CD4-positive, alpha-beta memory T cell (primary cell): ENCODE measurements at places on chromosomes 7 and 10. TPM values are rescaled to one million over a fixed set of nuclear protein-coding genes. Genes with fewer than 3 reads are reported as not detected.

GRCh38 chr7:46565253-46566096 is 644.4 kb upstream of the IGFBP3 start:
- H3K4me1 ChIP-seq: no peaks in the 10 kb centered on the region
- no peak for DNase-seq
- no peaks in the 10 kb centered on the region for H3K27me3 ChIP-seq
- H3K36me3 ChIP-seq: no peaks in the 10 kb centered on the region
- no peak overlapping the region for H3K27ac ChIP-seq
- H3K4me3 ChIP-seq: no peak overlapping the region

- no peak for DNase-seq
- H3K4me1 ChIP-seq: no peaks in the 10 kb centered on the region
- H3K36me3 ChIP-seq: no peaks in the 10 kb centered on the region
Measured at GRCh38 chr10:33412241-33412640, 77.8 kb upstream of the NRP1 start.

DNA sequence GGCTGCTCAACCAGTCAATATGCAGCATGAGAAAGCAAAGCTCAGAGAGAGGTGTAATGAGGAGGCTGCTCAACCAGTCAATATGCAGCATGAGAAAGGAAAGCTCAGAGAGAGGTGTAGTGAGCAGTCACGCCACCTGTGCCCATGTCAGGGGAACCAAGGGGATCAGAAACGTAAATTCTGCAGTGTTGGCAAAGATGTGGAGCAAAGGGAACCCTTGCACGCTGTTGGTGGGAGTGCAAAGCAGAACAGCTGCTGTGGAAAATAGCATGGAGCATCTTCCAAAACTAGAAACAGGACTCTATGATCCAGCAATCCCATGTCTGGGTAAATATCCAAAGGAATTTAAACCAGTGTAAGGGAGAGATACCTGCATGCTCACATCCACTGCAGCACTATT is 194.9 kb downstream of the DIP2C start:
- no peaks in the 10 kb centered on the region for H3K4me1 ChIP-seq
- peaks cover 3% of the 10 kb centered on the region for H3K27me3 ChIP-seq

- H3K27me3 ChIP-seq: no peaks in the 10 kb centered on the region
- no peaks in the 10 kb centered on the region for H3K36me3 ChIP-seq
- H3K4me3 ChIP-seq: no peak overlapping the region
- H3K4me1 ChIP-seq: no peaks in the 10 kb centered on the region
- DNase-seq: no peak
Measured at GRCh38 chr10:21243748-21244257, 281.7 kb downstream of the SKIDA1 start.

TET1 gene
- total RNA-seq: 1.4 TPM

- no peaks in the 10 kb centered on the region for H3K4me1 ChIP-seq
- no peak overlapping the region for H3K4me3 ChIP-seq
- H3K27me3 ChIP-seq: no peaks in the 10 kb centered on the region
- H3K36me3 ChIP-seq: no peaks in the 10 kb centered on the region
- no peak overlapping the region for H3K27ac ChIP-seq
Measured at GRCh38 chr7:43454936-43455518, 127.9 kb upstream of the STK17A start.

SLC39A12 gene
- not detected for total RNA-seq

DNA sequence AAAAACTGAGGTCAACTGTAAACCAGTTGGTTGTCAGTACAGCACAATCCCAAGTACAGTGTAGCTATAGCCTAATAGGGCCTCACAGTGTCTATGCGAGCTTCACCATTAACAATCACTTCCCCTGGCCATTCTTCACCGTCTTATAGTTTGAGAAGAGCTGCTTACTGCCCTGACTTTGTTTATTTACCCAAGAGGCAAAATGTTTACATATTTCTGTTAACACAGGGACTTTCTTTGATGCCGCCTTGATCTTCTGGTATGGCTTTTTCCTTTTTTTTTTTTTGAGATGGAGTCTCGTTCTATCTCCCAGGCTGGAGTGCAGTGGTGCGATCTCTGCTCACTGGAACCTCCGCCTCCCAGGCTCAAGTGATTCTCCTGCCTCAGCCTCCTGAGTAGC is 3.3 kb downstream of the MYOF start:
- no peak overlapping the region for H3K4me3 ChIP-seq
- no peak for DNase-seq
- no peak overlapping the region for H3K27ac ChIP-seq
- H3K27me3 ChIP-seq: peaks cover 8% of the 10 kb centered on the region
